ENCODE measurements at places on chromosomes 3 and 15. TPM values are rescaled to one million over a fixed set of nuclear protein-coding genes. Genes with fewer than 3 reads are reported as not detected.

DNA sequence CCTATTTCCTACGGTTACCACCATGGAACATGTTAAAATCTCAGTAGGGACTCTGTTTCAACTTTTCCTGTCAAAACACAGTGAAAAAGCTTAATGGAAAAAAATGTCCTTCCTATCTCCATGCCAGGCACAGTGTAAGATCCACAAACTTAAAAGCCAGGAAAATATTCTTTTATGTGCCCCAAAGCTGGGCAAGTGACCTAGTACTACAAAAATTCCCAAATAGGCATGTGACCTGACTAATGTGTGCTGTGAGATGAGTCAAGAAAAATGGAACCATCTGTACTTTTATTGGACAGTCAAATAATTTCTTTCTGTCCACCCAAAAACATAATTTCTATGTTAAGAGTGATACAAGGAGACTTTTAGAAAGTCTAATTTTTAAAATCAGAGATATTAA lies 406.0 kb downstream of the ZBTB20 start:
- no peak for DNase-seq

GRCh38 chr15:83890587-83890986 lies 236.7 kb downstream of the ADAMTSL3 start:
- DNase-seq = no peak

CLSTN2 gene
- 2.0 TPM for polyA plus RNA-seq

RARB gene
- 8.3 TPM for polyA plus RNA-seq

All from kidney (tissue), 22 donors.